ENCODE measurements at places on chromosomes 12 and 14. TPM values are rescaled to one million over a fixed set of nuclear protein-coding genes. Genes with fewer than 3 reads are reported as not detected.
A peak's percentile ranks its signal among the peaks of the same experiment; 100 is the strongest.

DNA sequence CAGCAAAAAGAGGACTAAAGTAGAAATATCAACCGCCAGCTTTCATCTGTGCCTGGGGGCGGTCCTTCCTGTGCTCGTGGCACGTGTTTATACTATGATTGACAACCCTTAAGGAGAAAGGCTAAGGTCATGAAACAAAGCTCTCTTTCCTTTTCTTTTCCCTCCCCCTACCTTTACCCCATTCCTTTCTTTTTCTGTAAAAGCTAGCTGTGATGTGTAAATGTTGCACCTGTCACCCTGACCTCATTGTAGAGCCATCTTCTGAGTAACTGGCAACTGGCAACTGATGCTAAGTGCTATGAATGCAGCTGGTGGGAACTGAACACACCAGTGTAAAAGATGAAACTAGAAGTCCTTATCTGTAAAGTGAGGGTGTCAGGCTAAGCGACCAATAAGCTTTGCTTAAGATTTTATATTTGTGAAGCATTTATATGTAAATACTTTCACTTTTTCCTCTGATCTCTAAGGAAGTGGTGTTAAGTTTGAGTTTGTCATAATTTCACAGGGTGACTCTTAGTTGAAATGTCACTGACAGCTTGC lies 102.8 kb upstream of the BCAT1 start:
- DNase-seq = peak; percentile 73

The ZC2HC1C gene
- total RNA-seq = 0.81 TPM

GRCh38 chr12:79648881-79649280 lies 41.9 kb downstream of the PAWR start:
- no peak for DNase-seq

- DNase-seq = no peak
Measured at GRCh38 chr12:43981726-43982125, 145.8 kb downstream of the TMEM117 start.
